ENCODE measurements at places on chromosomes 16 and 17.

- no peak for DNase-seq
These were observed 16.0 kb downstream of the OMG start for GRCh38 chr17:31281061-31281460.

DNA sequence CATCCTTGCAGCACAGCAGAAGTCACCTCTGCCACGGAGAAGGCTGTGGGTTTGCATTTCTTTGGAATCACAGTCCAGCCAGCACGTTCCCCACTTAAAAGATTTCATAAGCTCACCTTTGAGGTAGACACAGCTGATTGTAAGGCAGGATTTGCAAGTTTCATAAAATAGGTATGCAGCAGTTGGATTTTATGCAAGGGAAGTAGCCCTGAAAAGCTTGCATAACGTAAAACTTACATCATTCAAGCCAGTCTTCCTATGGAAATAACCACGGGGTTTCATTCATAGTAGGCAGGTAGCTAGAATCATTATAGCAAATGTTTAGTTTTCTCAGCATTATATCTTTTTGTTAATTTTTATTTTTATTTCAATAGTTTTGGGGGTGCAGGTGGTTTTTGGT, 49.8 kb upstream of the ARHGAP44 start:
- DNase-seq: no peak

- DNase-seq: no peak
These were observed 4.4 kb downstream of the SNAI3 start for GRCh38 chr16:88681709-88682451.

DNA sequence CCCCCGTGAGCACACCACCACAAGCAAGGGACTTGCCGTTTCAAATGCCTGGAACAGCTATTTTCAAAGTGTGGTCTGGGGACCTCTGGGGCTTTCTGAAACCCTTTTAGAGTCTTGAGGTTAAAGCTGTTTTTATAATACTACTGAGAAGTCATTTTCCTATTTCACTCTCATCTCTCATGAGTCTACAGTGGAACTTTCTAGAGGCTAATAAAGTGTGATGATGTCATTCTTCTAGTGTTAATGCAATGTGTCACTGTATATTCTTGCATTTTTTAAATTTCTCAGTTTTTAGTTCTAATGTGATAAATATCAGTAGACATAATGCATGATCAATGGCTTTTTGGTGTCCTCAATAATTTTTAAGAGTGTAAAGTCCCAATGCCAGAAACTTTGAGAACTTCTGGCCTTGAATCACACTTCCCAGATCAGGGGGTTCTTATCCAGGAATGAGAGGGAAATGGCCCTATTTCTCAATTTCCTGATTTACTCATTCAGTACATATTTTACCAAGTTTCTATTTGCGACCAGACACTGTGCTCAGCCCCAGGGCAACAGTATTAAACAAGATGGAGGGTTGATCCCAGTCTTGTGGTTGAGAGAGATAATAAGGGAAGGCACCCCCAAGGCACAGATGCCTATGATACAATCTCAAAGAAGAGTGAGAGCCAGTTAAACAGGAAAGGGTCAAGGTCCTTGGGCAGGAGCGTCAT, 444.0 kb downstream of the HS3ST3B1 start:
- no peak for DNase-seq

GRCh38 chr16:22673421-22673831, 140.5 kb upstream of the HS3ST2 start:
- DNase-seq: no peak

- no peak for DNase-seq
These were observed 8.9 kb upstream of the MYL4 start for GRCh38 chr17:47200325-47200664.

DNA sequence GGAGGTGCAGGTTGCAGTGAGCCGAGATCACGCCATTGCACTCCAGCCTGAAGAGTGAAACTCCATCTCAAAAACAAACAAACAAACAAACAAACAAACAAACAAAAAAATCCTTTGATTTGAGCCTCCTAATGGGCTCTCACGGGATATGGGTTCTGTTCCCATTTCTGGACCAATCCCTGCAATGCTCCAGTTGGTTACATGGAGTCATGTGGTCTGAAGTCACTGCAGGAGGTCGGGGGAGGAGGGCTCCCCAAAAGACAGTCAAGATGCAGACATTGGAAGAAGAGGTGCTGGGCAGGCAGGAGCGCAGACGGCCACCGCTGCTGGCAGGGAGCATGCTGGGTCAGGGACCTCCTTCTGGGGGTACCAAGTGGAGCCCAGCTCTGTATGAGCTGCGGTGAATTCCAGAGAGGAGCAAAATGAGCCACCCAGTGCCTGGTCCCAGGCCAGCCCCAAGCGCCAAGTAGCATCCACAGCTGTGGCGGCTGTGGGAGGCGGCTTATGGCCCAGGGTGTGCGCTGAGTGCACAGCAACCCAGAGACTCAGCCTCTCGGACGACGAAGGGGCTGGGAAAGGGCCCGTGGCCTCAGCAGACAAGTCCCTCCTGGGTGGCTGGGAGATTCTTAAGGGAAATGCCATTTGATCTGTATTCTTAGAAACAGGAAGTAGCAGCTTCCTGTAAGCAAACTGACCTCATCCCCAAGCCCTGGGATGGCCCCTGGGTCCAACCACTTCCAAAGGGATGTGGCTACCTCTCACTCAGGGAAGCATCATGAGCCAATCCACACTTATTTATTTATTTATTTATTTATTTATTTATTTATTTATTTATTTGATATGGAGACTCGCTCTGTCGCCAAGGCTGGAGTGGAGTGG, 19.6 kb upstream of the ATP2A3 start:
- DNase-seq: no peak

- no peak for DNase-seq
These were observed 8.7 kb downstream of the ARRB2 start for GRCh38 chr17:4719146-4719545.

DNA sequence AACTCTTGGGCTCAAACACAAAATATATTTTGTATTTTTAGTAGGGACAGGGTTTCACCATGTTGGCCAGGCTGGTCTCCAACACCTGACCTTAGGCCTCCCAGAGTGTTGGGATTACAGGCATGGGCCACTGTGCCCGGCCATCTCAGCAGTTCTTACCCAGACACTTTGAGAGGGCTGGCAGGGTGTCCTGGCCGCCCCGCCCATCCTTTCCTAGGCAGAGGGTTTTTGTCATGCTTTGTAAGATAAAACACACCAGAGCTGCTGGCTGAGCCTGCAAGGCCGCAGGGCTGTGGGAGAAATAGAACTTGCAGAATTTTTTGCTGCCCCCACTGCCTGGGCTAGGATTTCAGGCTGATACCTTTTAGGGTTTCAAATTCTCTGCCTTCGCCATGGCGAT, 8.7 kb downstream of the PPL start:
- no peak for DNase-seq

DNA sequence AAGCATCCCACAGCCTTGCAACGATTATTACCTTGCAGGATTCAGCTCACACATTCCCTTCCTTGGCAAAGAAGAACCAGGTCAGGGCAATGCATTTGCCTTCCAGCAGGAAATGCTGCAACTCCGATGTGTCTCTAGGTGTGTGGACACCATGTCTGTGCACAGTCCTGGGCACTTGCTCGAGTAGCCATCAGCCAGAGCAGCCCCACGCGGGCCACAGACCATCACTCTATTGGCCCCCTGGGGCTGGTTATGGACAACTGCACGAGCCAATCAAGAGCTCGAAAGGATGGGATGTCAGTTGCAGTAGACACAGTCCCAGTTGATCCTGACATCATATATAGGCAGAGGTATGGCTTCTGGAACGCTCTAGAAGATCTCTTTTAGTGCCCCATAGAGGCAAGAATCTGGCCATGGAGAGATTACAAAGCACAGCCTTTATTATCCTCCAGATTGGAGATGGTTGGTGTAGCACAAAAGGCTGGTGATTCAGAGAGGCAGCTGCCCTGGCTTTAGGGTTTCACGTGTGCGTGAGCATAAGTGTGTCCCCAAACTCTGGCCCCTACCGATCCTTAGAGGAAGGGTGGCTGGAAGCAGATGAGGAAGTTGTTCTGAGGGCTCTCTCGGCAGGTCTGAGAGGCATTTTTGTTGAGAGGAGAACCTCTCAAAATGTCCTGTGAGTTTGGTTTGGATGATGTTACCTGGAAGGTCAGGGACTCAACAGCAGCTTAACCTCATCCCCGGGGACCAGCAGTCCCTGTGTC, 403.8 kb downstream of the SEC14L1 start:
- no peak for DNase-seq

DNA sequence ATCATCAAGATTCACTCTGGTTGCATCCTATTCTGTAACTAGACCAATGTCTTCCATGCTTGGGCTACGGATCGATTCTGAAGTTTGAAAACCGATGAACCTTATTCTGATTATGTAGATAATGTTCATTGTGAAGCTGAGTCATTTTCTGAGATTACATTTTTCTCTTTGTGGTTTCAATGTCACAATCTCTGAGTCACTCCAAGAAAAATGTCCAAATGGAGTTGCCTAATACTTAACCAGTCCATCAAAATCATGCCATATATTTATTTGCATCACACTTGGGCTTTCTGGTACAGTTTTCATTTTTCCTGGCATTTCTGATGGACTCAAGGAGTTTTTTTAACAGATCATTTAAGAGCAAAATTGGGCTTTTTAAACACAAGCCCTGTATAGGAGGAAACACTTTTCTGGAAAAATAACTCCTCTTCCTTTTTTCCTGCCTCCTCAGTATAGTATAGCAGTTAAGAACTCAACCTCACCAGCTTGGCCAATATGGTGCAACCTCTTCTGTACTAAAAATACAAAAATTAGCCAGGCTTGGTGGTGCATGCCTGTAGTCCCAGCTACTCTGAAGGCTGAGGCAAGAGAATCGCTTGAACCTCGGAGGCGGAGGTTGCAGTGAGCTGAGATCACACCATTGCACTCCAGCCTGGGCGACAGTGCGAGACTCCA, 17.5 kb downstream of the CACNG3 start:
- no peak for DNase-seq

DNA sequence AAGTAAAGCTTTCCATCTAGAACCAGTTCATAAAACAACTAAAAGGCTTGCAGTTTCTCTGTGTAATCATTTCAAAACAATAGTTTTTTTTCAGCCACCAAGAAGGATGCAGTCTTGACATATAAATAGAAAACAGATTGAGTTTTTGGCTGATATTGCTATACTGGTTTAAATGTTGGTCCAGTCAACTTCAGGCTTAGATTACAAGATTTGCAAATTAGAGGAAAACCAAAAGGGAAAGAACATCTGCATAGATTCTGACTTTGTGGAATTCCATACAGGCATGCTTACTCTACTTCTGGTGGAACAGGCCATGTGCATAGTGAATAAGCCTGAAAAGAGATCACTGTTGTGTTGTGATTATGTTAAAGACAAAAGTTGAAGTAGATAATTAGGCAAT, 150.3 kb downstream of the BCAS3 start:
- no peak for DNase-seq

GRCh38 chr17:57481910-57482391, 225.6 kb downstream of the MSI2 start:
- no peak for DNase-seq

DNA sequence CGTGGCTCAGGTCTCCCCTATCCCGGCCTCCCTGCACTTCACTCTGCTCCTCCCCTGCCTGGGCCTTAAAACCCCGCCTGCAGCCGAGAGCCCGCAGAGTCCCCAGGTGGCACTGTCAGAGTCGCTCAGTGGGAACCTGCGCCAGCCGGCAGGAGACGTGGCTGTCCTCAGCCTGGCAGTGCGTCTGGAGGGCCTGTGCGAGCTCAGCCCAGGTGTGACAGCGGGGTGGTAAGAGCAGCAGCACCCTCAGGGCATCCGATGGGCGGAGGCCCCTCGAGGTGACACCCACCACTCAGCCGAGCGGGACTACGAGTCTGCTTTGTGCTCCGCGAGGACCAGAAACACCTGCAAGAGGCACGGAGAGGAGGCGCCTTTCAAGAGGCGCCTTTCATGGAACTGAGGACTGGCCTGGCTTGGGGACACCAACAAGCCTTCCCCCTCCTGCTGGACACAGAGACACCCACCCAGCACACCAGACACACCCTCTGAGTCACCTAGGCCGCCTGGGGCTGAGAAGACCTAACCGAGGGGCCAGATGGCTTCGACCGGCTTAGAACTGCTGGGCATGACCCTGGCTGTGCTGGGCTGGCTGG, at the start of gene CLDN9:
Gene CLDN9 (plus strand): TSS at position 96 of the 593 bp plus-strand sequence. CDS start 440 bp downstream, at position 536.
- DNase-seq: no peak

DNA sequence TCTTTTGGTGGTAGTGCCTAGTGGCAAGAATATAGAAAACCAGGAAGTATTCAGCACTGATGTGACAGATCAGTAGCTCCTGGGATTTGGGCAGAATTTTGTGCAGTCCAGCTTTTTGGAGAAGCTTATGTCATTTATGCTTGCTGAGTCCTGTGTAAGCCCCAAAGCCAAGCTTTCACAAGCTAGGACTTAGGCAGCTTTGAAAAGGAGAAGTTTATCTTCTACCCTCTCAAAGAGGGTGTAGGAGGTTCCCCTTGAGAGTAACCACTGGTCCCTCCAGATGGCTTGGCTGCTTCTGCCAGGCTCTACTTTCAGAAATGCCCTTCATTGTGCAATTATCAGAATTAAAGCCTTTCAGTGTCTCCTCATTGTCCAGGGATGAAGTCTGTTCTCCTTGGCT, 78.8 kb downstream of the CES1 start:
- no peak for DNase-seq

- no peak for DNase-seq
These were observed 95.9 kb downstream of the ABCC1 start for GRCh38 chr16:16045296-16045695.

GRCh38 chr16:87954826-87955225, 3.6 kb downstream of the BANP start:
- no peak for DNase-seq

- no peak for DNase-seq
These were observed 434.1 kb downstream of the CDH11 start for GRCh38 chr16:64687786-64688185.

GRCh38 chr17:9206741-9207332, 185.5 kb downstream of the NTN1 start:
- no peak for DNase-seq

DNA sequence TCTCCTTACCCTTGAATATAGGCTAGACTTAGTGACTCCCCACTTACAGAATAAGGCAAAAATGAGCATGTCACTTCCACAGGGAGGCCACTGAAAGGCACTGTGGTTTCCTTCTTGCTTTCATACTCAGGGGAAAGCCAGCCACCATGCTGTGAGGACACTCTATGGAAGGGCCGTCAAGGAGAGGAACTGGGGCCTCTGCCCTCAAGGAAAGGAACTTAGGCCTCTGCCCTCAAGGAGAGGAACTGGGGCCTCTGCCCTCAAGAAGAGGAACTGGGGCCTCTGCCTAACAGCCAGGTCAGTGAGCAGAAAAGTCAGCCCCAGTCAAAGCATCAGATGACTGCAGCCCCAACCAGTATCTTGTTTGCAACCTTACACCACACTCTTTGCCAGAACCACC, 30.1 kb downstream of the VPS35 start:
- DNase-seq: no peak

GRCh38 chr16:87582966-87583325, 19.4 kb upstream of the JPH3 start:
- DNase-seq: no peak

DNA sequence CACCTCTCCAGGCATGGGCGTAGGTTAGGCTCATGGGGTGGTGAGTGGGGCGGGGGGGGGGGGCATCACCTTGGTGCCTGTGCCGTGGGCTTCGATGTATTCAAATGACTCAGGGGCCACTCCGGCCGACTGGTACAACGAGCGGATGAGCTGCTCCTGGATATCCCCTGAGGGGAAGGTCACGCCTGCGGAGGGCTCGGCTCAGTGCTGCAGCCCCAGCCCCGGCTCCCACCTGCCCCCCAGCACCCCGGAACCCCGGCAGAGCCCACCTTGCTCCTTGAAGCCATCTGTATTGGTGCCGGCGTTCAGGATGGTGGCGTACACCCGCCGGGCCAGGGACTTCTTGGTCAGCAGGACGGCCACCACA, 5.4 kb downstream of the FASN start:
- no peak for DNase-seq

GRCh38 chr16:23962001-23962400, 126.2 kb downstream of the PRKCB start:
- DNase-seq: no peak
